ENCODE measurements at places on chromosomes 6 and 20.

DNA sequence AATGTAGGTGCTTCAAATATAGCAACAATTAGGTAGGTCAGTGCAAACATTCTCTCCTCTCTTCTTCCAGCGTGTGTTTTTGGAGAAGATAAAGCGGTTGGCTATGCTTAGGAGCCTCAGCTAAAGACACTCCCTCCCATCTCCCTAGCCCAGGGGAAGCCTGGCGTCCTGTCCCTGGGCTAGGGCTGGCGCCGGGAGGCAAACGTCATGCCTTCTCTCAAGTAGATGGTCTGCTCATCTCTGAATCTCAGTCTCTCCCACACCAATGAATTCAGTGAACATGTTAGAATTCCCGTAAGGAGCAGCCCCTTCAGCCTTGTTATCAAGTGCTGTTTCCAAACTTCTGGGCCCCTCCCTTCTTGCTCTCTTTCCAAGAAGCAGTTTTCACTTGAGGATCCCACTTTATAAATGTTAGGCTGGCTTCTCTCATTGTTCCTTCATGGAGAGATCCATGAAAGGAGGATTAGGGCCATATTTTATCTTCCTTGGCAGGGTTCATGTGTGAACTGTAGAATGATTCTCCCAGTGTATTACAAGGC lies 142.8 kb downstream of the CLIC5 start:
- no peak for DNase-seq

DNA sequence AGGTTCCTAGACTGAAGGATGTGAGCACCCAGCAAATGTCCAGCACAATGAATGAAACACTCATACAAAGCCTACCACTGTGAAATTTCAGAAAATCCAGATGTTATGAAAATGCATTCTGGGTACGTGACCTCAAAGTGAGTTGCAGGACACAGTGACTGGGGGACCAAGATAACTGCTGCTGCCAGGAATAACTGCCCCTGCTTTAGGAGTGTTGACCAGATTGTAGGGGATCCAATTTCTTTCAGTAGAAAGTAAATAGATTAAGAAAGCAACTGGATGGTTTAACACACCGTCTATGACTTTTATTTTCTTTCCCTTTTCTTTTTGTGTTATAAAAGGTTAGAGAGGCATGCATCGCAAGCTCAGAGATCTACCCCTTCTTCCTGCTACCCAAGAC lies 29.5 kb downstream of the MYLK4 start:
- no peak for DNase-seq

DNA sequence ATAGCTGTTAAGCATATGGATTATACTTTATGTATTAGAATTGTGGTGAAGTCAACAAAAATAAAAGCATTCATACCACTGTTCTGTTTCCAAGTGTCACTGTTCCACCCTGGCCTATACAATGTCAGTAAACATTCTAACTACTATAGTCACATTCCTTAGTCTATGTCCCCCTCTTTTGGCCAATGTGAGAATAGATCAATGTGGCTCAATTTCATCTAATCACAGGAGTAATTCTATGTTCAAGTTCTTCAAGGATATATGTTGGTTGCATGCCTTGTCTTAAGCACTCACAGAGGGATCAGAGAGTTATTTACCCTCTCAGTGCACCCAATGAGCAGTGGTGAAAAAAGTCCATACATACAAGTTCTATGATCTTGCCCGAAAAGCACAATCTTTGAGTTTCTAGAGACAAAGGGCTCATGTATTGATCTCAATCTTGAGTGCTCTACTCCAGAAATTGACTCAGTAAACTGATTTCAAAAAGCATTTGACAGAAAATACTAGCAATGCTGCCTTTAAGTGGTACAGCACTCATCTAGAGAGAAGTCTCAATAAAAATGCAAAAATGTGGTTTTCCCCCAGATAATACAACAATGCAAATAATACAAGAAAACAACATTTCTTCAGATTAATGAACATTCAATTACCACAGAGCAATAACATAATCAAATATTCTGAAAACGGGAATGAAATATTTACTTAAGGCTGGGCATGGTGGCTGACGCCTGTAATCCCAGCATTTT lies 16.5 kb downstream of the SMLR1 start:
- peak; percentile 60 for DNase-seq

- no peak for DNase-seq
Observed at GRCh38 chr6:65110031-65110430, 597.0 kb downstream of the EYS start.

DNA sequence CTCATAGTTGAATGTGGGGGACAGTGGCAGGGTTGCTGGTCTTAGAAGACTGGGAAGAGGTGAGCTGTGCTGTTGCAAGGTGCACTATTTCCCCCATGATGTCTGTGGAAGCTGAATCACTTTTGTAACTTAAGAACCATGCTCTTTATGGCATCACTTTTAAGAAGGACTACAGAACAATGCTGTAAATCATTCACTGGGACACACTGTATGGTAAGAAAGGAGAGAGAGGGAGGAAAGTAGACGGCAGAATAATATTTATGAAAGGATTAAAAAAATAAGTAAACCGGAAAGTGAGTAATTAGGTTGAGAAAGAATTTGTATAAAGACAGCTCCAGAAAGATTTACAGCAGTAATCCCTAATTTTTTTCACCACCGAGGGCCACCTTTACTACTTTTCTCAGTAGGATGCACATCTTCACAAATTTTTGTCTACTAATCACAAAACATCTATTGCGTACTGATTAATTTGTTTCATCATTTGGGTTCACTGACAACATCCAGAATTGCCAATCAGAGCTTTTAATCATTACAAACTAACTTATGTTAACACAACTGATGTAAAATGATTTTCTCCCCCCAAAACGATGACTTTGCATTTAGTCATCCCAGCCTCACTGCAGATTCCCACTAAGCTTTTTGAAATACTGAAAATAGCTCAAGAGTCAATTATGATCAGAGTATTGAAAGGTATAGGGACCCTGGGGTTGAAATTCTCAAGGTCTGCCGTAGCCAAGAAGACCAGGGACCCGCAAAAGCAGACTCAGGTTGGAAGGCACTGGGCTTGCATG lies 560.7 kb upstream of the NOX3 start:
- no peak for DNase-seq

- peak; percentile 24 for DNase-seq
Observed at GRCh38 chr6:148803979-148804378, 57.1 kb downstream of the UST start.

- DNase-seq: peak; percentile 31
Observed at GRCh38 chr6:21213492-21213891, 380.1 kb upstream of the SOX4 start.

DNA sequence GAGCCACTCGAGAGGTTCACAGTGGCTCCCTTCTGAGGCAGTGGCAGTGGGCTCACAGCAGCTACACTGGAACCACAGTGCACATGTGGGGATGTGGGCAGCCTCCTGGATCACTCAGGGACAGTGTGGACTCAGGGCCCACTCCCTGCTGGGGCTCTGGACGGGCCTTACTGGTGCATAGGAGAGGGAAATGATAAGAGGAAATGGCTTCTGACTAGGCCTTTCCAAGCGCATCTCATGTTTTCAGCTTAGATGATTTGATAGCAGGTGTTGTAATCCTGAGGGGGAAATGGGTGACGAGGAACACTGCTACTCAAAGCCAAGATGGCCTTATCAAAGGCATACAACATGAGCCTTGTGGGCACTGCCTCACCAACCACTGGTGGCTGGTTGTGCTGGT lies 44.0 kb downstream of the PANK2 start:
- DNase-seq: no peak

- DNase-seq: peak; percentile 98
Observed at GRCh38 chr6:2986722-2987221, 12.9 kb upstream of the NQO2 start.

- no peak for DNase-seq
Observed at GRCh38 chr20:58512808-58513552, 2.2 kb downstream of the APCDD1L start.

DNA sequence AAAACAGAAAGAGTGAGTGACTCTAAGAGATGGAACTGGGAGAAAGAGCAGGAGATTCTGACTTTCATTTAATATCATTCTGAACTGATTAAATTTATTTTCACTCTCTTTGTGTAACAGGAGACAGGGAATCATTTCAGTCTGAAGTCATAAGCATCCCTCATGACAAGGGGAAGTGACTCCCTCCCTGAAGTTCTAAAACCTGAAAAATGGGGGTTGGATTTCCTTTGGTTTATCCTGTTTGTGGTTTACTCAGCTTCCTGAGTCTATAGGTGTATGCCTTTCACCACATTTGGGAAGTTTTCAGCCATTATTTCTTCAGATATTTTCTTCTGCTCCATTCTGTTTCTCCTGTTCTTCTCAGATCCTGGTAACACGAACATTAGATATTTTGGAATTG lies 3.4 kb upstream of the FKBP1A start:
- DNase-seq: no peak

- no peak for DNase-seq
Observed at GRCh38 chr20:58310291-58310782, 822 bp downstream of the RAB22A start.

GRCh38 chr6:67757465-67758033 lies 877.5 kb upstream of the ADGRB3 start:
- no peak for DNase-seq

- no peak for DNase-seq
Observed at GRCh38 chr20:42192321-42192720, 574.1 kb upstream of the CHD6 start.

- DNase-seq: no peak
Observed at GRCh38 chr6:33688006-33688405, 23.5 kb downstream of the UQCC2 start.

DNA sequence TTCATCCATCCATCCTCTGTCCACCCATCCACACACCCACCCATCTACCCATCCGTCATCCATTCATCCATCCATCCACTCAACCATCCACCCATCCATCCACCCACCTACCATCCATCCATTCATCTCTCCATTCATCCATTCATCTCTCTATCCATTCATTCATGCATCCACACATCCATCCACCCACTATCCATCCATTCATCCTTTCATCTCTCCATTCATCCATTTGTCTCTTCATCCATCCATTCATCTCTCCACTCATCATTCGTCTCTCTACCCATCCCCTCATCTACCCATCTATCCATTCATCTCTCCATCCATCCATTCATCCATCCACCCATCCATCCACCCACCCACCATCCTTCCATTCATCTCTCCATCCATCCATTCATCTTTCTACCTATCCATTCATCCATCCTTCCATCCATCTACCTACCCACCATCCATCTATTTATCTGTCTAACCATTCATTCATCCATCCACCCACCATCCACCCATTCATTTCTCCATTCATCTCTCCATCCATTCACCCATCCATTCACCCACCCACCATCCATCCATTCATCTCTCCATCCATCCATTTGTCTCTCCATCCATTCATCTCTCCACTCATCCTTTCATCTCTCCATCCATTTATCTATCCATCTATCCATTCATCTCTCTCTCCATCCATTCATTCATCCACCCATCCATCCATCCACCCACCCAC lies 275.4 kb downstream of the TAF4 start:
- no peak for DNase-seq

- DNase-seq: no peak
Observed at GRCh38 chr20:53205046-53205445, 232.9 kb downstream of the TSHZ2 start.

DNA sequence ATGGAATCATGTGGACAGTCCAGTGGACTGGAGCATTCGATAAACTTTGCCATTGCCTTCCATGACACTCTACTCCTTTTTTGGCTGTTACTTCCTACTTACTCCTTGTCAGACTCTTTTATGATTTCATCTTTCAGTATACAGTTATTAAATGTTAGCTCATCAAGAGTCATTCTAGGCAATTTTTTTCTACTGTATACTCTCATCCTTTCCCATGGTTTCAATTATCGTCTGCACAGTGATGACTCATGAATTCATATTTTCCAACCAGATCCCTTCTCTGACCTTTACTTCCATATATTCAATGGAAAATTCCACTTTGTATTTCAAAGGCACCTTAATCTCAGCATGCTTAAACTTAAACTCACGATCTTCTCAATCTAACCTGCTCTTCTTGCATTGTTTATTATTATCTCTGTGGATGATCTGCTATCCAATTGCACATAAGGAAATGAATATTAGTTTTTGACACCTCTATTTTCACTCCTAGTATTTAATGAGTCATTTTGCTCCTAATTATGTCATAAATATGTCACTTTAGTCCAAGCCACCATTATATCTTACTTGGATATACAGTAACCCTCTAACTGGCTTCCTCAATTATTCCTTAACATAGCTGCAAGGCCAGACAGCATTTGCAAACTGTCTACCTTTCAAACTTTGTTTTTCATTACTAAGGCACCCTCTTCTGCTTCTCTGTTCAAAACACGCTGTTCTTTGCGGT lies 427.5 kb downstream of the PHF3 start:
- DNase-seq: peak; percentile 72

DNA sequence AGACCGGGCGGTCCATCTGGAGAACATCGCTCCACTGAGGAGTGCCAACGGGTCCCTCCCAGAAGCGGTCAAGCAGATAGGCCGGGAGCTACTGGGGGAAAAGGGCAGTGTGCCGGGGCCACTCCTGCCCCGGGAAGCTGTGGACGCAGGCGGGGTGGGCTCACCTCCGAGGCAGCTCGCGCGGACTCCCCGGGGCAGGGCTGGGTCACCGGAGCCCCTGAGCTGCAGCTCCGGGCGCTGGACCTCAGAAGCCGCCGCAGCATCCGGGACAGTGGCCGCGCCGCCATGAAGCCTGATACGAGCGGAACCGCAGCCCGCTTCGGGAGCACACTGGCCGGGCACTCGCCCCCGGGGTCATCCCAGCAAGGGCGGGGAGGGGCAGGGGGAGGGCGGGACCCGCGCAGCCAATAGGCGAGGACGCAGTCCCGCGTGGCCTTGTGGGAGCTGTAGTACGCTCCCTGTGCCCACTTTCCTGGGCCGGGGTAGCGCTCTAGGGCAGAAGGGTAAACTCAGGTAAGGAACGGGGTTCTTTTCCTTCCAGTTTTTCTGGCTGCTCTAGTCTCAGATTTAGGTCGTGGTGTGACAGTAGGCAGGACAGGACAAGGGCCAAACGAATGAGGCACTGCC lies at the start of gene MOCS1:
Gene MOCS1, minus strand, starts transcription at position 332 of the 627 bp plus-strand sequence. Its CDS starts 45 bp downstream, at position 287.
- DNase-seq: peak; percentile 56

DNA sequence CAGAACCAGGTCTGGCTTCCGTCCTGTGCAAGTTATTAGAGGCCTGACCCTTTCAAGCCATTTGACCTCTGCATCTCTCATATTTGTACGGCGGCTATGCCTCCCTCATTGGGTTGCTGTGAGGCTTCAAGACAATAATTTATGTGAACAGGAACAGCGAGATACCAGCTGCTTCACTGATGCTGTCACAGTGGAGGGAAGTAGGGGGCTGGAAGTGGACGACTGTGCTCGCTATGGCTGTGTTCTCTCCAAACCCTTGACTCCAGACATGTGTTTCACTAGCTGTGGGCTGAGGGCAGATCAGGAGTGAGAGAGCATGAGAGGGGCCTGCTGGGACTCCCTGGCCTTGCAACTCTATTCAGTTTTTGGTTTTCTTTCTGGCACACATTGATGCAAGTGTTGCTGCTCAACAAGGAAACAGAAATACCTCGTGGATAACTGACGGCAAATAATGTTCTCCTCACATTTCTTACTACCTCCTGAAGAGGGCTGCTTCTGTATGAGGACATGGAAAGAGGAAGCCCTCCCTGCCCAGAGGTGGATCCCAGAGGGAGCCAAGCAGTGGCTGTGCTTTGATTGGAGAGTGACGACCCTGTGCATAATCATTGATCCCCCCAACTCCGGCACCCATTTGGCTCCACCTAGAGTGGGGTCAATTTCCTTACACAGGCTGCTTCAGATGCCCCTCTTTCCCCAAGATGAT lies 34.7 kb upstream of the SCP2D1 start:
- DNase-seq: no peak

GRCh38 chr6:152572338-152573088 lies 64.6 kb downstream of the SYNE1 start:
- no peak for DNase-seq
